ENCODE measurements at places on chromosomes 6 and 20.

GRCh38 chr6:105359419-105360370 is 43.2 kb downstream of the PREP start:
- no peak for DNase-seq

GRCh38 chr20:53413186-53413631 is 180.4 kb downstream of the ZNF217 start:
- no peak for DNase-seq

DNA sequence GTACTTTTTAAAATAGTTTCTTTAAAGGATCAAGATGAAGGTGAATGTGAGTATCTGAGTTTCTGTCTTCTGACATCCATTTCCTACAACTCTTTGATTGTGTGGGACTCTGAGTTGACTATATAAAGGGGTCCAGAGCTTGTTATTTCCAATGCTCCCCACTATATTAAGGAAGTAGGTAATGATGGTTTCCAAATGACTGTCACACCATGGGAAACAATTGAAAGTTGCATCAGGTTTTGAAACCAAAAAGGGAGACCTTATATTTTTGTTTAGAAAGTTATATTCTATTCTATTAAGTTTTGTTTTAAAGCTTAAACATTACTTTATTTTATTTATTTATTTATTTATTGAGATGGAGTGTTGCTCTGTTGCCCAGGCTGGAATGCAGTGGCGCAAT is 11.2 kb downstream of the CASS4 start:
- no peak for DNase-seq

DNA sequence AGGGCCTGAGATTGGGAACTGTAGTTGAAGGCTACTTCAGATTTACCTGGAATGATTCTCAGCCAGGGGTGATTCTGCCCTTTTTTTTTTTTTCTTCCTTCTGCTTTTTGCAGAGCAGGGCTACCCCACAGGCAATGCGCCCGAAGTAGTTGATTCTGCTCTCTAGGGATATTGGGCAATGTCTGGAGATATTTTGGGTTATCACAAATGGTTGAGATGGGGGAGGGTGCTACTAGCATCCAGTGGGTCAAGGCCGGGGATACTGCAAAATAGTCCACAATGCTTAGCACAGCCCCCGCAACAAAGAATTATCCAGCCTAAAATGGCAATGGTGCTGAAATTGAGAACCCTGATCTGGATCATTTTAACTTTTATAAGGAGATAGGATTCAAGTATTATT is 71.2 kb upstream of the ZMYND8 start:
- DNase-seq = no peak

GRCh38 chr20:1154691-1155090 is 30.1 kb downstream of the TMEM74B start:
- no peak for DNase-seq

DNA sequence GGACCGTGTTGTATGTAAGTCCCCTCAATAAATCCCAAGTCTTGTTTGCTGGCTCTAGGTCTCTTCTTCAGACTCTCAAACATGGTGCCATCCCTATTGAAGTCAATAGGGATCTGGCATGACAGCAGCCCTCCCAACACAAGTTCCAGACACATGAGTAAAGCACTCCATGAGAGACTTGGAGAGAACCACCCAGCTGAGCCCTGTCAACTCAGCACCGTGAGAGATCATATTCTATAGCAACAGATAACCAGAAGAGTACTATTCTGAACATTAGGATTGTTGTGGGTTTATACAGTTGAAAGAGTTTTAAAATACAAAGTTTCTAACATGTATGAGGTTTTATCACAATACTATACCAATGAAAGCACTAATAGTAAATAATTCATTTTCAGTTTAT is 23.5 kb downstream of the TMEM14A start:
- DNase-seq = no peak

DNA sequence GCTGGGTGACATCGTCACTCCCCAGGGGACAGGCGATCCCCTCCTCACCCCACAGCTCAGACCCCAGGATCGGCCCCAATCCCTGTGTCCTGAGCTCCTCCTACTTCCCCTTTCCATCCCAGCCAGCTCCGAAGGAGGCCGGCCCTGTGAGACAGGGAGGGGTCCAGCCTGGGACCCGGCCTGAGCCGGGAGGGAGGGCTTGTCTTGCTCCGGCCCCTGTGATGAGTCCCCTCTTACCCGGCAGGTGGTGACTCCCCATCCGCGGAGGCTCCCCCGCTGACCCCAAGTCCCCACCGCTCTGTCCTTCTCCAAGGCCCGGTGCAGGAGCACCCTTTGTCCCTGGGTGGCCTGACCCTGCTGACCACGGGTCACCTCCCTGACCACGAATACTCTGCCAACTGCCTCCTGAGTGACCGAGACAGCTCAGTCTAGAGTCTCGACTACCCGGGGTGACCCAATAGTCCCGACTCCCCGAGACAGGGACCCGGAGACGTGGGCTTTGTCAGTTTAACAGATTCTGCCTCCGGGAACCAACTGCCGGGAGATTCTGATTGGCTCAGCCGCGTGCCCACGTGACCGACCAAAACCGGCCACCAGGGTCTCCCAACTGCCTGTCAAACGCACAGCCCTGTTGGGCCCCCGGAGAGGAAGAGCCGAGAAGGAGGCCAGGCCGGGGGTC is 187.4 kb upstream of the PROKR2 start:
- peak; percentile 85 for DNase-seq

- DNase-seq = no peak
These were observed 24.6 kb upstream of the SPTLC3 start for GRCh38 chr20:12984069-12984765.

- DNase-seq = no peak
These were observed 30.9 kb upstream of the EDN3 start for GRCh38 chr20:59269411-59270025.

GRCh38 chr6:108113557-108114519 is 39.3 kb upstream of the OSTM1 start:
- DNase-seq = peak; percentile 86

DNA sequence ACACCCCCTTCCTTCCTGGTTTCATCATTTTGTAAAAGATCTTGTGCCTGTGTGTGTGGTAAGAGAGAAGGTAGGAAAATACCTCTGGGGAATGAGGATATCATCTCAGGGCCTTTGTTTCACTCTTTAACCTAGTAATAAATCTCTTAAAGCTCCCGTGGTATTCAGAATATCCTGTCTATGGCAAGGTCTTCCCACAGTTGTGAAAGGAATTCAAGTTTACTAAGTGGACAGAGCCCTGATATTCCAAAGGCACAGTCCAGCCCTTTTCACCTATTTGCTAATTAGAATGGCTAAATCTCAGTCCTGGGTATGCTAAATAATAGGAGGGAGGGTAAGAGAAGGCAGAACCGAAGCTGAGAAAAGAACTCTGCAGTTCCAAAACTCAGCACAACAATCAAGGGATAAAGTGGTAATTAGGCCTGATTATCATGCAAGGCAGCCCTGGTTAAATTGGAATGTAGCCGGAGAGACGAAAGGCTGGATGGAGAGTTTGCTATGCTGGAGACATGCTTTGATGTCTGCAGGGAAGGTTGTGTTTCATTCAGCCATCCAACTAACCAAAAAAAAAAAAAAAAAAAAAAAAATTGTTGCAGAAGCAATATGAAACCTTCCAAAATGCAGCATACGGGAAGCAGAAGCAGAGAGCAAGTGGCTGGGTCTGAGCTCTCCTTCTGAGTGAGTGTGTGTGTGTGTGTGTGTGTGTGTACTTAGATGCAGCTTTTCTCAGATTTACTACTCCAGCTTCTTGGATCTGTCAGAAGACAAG is 28.5 kb upstream of the PIM1 start:
- peak; percentile 64 for DNase-seq

DNA sequence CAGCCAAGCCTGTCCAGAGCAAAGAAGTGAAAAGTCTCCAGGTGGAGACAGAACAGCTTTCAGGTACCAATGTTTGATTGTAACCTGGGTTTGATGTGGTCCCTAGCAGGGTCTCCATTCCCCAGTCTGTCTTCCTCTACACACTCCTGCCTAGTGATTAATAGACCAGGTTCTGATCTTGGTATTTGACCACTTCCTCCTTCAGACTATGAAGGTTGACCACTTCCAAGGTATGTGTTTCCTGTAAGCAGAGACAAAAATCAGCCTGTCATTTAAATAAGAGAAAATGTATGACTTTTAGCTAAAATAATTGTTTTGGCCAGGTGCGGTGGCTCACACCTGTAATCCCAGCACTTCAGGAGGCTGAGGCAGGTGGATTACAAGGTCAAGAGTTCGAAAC is 41.8 kb upstream of the TOP1 start:
- DNase-seq = no peak

- peak; percentile 82 for DNase-seq
These were observed 1.1 kb downstream of the JAG1 start for GRCh38 chr20:10672624-10673127.

GRCh38 chr6:18997375-18997826 is 610.3 kb downstream of the RNF144B start:
- DNase-seq = no peak

DNA sequence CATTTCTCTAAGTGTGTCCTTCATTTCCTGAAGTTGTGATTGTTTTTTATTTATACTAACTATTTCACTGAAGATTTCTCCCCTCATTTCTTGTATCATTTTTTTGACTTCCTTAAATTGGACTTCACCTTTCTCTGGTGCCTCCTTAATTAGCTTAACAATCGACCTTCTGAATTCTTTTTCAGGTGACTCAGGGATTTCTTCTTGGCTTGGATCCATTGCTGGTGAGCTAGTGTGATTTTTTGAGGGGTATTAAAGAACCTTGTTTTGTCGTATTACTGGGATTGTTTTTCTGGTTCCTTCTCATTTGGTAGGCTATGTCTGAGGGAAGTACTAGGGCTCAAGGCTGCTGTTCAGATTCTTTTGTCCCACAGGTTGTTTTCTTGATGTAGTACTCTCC is 92.8 kb downstream of the ESR1 start:
- DNase-seq = no peak

DNA sequence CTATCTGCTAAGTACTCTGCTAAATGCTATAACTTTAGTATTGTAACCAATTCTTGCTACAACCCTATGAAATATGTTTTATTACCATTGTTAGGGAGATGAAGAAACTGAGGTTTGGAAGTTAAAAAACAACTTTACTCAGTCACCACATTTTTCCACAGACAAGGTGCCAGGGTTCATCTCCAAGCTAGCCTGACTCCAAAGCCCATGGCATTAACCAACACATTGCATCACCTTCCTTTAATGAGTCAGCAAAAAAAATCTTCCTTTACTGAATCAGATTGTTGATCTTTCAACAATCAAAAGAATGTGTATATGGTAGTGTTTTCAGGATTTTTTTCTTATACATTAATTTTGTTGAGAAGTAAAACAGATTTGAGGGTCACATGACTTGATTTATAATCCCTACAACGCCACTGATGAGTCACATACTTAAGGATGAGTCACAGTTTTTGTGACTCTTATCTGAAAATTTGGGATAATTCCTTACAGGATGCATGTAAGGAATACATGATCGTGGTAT is 41.5 kb downstream of the MAN1A1 start:
- DNase-seq = no peak

DNA sequence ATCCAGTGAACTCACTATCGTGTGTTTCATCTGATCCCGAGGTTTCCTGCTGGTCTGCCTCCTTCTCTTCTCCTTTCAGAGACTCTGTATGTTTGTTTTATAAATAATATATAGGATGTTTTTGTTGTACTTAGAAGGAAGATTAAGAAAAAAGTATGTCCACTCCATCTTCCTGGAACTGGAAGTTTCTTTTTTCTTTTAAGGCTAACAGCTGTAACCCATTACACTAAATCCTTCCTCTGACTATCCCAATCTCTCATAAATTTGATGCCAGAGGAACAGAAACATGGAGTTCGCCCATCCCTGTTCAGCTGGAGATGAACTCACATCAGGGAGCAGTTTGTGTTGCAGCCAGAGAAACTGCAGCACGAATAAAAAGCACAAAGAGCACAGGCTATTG is 20.7 kb downstream of the RIPK1 start:
- no peak for DNase-seq

- DNase-seq = no peak
These were observed 200.0 kb downstream of the LY86 start for GRCh38 chr6:6788394-6789032.

DNA sequence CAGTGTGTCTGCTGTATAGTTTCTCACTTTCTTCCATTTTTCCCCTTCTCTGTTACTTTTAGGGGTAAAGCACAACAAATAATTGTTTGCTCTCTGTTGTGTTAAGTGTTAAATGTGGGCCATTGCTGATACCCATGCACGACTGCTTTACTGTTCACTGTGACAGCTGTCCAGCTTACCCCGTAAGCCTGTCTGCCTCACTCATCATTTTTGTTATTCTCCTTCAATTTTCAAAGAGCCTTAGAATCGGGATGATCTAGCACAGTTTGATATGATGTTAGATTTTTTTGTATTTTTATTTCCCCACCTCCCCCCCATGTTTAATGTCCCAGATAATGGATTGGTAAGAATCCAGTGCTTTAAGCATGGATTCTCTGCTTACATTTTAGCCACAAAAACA is 41.2 kb upstream of the MLIP start:
- DNase-seq = no peak

DNA sequence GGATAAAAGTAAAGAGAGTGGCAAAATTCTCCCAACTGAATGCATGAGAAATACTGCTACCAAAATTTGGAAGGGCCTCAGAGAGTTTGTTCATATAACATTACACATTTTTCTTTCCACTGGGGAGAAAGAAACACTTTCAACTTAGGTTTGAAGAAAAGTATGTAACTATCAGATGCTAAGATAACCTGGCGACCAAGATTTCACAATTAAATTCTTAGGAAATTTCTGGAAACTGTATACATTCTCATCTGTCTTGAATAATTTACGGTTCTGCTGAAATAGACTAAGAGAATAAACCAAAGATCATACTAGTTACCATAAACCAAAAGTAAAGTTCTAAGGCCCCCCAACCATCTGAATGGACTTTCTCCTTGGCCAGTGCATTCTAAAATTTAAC is 413.0 kb upstream of the RUNX2 start:
- no peak for DNase-seq

DNA sequence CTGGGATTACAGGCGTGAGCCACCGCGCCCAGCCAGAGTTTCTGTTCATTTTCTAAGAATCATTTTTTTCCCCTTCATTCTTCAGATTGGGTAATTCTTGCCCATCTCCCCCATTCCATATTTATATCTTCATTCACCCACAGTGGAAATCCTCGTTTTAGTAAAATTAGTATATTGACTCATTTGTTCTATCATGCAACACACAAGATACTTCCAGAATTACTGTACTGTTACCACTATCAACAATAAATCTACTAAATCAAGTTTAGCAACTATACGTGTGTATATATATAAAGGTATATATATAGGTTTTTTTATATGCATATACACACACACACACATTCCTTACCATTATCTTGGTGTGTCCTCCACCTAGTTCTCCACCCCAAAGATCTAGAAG is 41.2 kb upstream of the KCNG1 start:
- DNase-seq = no peak

DNA sequence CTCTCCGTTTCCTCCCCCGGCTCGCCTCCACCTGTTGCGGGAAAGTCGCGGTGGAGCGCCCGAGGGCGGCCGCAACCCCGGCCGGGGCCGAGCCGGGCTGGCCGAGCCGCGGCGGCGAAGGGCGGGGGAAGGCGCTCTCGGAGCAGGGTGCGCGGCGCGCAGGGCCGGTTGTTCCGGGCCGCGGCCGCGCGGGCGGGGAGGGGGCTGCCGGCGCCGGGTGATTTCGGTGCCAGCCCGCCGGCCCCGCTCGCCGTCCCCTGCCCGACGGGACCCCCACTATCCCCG is 235 bp downstream of the MAP7 start:
- DNase-seq = no peak

GRCh38 chr6:35495258-35496035 is 1.4 kb downstream of the TEAD3 start:
- peak; percentile 35 for DNase-seq

GRCh38 chr20:62208795-62209755 is 11.0 kb downstream of the HRH3 start:
- no peak for DNase-seq

All from retina (tissue), 1 donor.